ENCODE measurements at places on chromosomes 16 and 17. TPM values are rescaled to one million over a fixed set of nuclear protein-coding genes. Genes with fewer than 3 reads are reported as not detected.
A peak's percentile ranks its signal among the peaks of the same experiment; 100 is the strongest.

DNA sequence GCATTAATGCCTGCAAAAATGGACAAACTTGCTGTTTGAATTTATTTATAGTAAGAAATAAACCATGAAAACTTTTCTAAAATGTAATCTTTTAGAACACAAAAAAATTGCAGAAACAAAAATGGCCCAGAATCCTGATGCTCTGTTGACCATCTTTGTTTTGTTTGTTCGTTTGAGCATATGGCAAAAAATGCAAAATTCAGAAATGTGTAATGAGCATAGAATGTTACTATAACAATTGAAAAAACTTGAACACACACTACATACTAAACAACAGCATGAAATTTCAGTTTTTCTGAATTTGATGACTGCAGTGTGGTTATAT, 1.1 kb upstream of the KPNA2 start:
- H3K27ac ChIP-seq: no peak overlapping the region
- DNase-seq: no peak
- no peaks in the 10 kb centered on the region for H3K36me3 ChIP-seq

NECAB2 gene
- total RNA-seq: 1.0 TPM

TMEM114 gene
- total RNA-seq: not detected

- H3K27ac ChIP-seq: no peak overlapping the region
- H3K4me3 ChIP-seq: no peak overlapping the region
- no peak for DNase-seq
- no peaks in the 10 kb centered on the region for H3K27me3 ChIP-seq
- H3K36me3 ChIP-seq: peaks cover 18% of the 10 kb centered on the region
- H3K4me1 ChIP-seq: peaks cover 67% of the 10 kb centered on the region
These were observed 17.4 kb downstream of the IST1 start for GRCh38 chr16:71912534-71913275.

DNA sequence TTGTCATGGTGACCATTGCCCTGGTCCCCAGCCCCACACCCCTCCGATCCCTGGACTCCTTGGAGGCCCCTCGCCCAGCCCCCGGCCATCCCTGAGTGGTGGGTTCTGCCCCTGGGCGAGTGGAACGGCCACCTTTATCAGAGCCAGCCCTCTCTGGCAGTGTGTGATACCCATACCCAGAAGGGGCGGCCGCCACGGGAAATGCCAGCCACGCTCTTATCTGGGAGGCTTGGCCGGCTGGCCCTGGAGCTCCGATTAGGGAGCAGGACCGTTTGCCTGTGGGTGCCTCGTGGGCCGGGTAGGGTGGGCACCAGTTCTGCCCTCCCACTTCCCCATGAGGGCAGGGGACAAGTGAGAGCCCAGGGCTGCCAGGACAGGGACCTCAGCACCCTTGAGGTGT, 58.3 kb upstream of the ZC3H18 start:
- H3K27ac ChIP-seq: no peak overlapping the region
- H3K4me3 ChIP-seq: no peak overlapping the region
- no peaks in the 10 kb centered on the region for H3K36me3 ChIP-seq
- H3K4me1 ChIP-seq: no peaks in the 10 kb centered on the region
- DNase-seq: no peak

GRCh38 chr17:6786618-6787017, 10.6 kb downstream of the FBXO39 start:
- H3K27ac ChIP-seq: no peak overlapping the region
- DNase-seq: no peak
- H3K4me3 ChIP-seq: no peak overlapping the region
- peaks cover 11% of the 10 kb centered on the region for H3K27me3 ChIP-seq
- H3K36me3 ChIP-seq: no peaks in the 10 kb centered on the region
- H3K4me1 ChIP-seq: no peaks in the 10 kb centered on the region

- H3K27me3 ChIP-seq: no peaks in the 10 kb centered on the region
- H3K27ac ChIP-seq: no peak overlapping the region
- H3K4me1 ChIP-seq: no peaks in the 10 kb centered on the region
- H3K4me3 ChIP-seq: no peak overlapping the region
- no peak for DNase-seq
These were observed 32.1 kb downstream of the ANKRD40 start for GRCh38 chr17:50675627-50676026.

DNA sequence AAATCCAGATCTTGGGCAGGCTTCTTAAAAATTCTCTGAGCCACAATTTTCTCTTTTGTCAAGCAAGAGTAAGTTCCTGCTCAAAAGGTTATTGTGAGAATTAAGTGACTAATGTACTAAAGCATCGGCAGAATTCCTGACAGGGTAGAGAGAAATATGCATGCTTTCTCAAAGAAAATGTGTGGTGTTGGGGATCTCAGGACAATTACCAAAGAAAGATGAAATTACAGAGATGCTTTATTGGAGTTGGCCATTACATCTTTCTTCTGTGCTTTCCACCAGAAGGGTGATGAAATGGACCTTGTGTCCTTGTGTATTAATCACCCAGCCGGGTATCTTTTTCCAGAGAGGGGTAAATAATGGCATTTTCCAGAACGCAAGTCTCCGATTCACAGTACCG, 1.7 kb upstream of the USP43 start:
- peaks cover 17% of the 10 kb centered on the region for H3K4me1 ChIP-seq
- no peaks in the 10 kb centered on the region for H3K36me3 ChIP-seq
- peaks cover 72% of the 10 kb centered on the region for H3K27me3 ChIP-seq
- no peak for DNase-seq
- H3K27ac ChIP-seq: no peak overlapping the region

KCNAB3 gene
- 0.15 TPM for total RNA-seq

GRCh38 chr16:66131895-66132294, 234.6 kb upstream of the CDH5 start:
- peaks cover 11% of the 10 kb centered on the region for H3K4me1 ChIP-seq
- peaks cover 7% of the 10 kb centered on the region for H3K27me3 ChIP-seq
- H3K36me3 ChIP-seq: no peaks in the 10 kb centered on the region

KRTAP1-1 gene
- total RNA-seq: not detected

- H3K4me1 ChIP-seq: no peaks in the 10 kb centered on the region
- H3K36me3 ChIP-seq: peaks cover 99% of the 10 kb centered on the region
- DNase-seq: no peak
- no peaks in the 10 kb centered on the region for H3K27me3 ChIP-seq
- H3K4me3 ChIP-seq: no peak overlapping the region
These were observed 20.8 kb upstream of the CDC6 start for GRCh38 chr17:40266882-40267281.

DNA sequence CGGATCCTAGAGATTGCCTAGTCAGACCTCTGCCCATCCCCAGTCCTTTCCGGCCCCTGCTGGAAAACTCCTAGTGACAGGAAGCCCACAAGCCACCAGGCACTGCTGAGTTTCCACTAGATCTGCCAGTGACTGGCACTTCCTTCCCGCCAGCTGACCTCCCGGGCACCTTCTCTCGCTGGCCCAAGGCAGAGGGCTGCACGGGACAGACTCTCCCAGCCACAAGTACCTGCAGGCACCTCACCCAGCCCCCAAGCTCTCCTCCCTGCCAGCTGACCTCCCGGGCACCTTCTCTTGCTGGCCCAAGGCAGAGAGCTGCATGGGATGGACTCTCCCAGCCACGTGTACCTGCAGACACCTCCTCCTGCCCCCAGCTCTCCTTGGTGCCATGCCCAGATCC, 66.3 kb upstream of the DOC2B start:
- DNase-seq: no peak
- no peak overlapping the region for H3K4me3 ChIP-seq
- H3K36me3 ChIP-seq: no peaks in the 10 kb centered on the region
- no peaks in the 10 kb centered on the region for H3K4me1 ChIP-seq
- no peak overlapping the region for H3K27ac ChIP-seq

GRCh38 chr17:45672301-45672700, 111.8 kb upstream of the CRHR1 start:
- H3K4me3 ChIP-seq: no peak overlapping the region
- no peaks in the 10 kb centered on the region for H3K27me3 ChIP-seq
- no peak for DNase-seq
- H3K27ac ChIP-seq: no peak overlapping the region
- H3K4me1 ChIP-seq: no peaks in the 10 kb centered on the region
- no peaks in the 10 kb centered on the region for H3K36me3 ChIP-seq

MT4 gene
- total RNA-seq: not detected

GRCh38 chr16:46947900-46948547, 25.4 kb downstream of the DNAJA2 start:
- H3K27ac ChIP-seq: no peak overlapping the region
- H3K4me1 ChIP-seq: no peaks in the 10 kb centered on the region
- H3K36me3 ChIP-seq: no peaks in the 10 kb centered on the region
- H3K27me3 ChIP-seq: no peaks in the 10 kb centered on the region
- H3K4me3 ChIP-seq: no peak overlapping the region
- no peak for DNase-seq

DOC2A gene
- total RNA-seq: 0.28 TPM

CACNB1 gene
- 3.4 TPM for total RNA-seq

- no peak for DNase-seq
- H3K27me3 ChIP-seq: peaks cover 3% of the 10 kb centered on the region
- no peaks in the 10 kb centered on the region for H3K4me1 ChIP-seq
- H3K4me3 ChIP-seq: no peak overlapping the region
These were observed 225.9 kb upstream of the XYLT1 start for GRCh38 chr16:17696616-17697015.

GRCh38 chr17:46869296-46869695, 17.9 kb downstream of the WNT9B start:
- H3K36me3 ChIP-seq: no peaks in the 10 kb centered on the region
- H3K27me3 ChIP-seq: no peaks in the 10 kb centered on the region
- no peaks in the 10 kb centered on the region for H3K4me1 ChIP-seq
- H3K27ac ChIP-seq: no peak overlapping the region
- no peak for DNase-seq
- H3K4me3 ChIP-seq: no peak overlapping the region

DNA sequence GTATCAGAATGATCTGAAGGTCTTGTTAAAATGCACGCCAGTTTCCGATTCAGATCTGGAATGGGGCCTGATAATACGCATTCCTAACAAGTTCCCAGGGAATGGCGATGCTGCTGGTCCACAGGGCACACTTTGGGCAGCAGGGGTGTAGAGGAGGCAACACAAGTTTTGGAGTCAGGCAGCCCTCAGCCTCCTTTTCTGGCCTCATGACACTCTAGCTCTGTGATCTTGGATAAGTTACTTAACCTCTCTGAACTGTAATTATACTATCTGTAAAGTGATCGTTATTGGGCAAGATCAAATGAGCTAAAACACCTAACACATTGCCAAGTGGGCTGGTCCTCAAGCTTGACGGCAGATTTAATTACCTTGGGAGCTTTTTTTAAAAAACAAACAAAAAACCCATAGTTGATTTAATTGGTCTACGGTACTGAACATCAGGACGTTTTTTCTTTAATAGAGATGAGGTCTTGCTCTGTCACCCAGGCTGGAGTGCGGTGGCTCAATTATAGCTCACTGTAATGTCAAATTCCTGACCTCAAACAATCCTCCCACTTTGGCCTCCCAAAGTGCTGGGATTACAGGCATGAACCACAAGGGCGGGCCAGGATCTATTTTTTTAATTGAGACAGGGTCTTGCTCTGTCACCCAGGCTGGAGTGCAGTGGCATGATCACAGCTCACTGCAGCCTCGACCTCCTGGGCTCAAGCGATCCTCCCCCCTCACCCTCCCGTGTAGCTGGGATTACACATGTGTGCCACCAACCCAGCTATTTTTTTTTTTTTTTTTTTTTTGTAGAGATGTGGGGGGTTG, 10.0 kb upstream of the MRPS23 start:
- H3K4me1 ChIP-seq: peaks cover 45% of the 10 kb centered on the region
- no peaks in the 10 kb centered on the region for H3K36me3 ChIP-seq
- no peak for DNase-seq
- no peak overlapping the region for H3K27ac ChIP-seq

MT1G gene
- not detected for total RNA-seq

- H3K4me1 ChIP-seq: peaks cover 40% of the 10 kb centered on the region
- H3K27ac ChIP-seq: no peak overlapping the region
- no peak overlapping the region for H3K4me3 ChIP-seq
- no peaks in the 10 kb centered on the region for H3K27me3 ChIP-seq
- no peak for DNase-seq
These were observed 38.3 kb downstream of the USP7 start for GRCh38 chr16:8925455-8925854.

DNA sequence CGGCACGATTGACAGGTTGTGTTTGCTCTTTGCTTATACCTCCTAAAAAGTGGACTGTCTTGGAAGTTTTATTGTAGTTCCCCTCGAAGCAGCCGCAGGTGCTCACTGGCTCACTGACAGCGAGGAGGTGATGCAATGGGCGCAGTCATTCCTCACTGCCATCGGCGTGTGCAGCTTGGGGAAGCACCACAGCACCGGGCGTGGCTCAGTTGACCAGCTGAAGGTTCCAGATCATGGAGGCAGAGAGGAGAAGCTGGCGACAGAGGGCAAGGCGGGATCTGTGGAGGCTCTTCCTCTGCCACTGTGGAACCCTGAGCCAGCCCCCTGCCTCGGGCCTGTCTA, 72.1 kb upstream of the TNRC6C start:
- H3K4me1 ChIP-seq: peaks cover 26% of the 10 kb centered on the region
- peak overlapping the region; percentile 67 for H3K27ac ChIP-seq
- H3K4me3 ChIP-seq: no peak overlapping the region
- H3K27me3 ChIP-seq: no peaks in the 10 kb centered on the region

DNA sequence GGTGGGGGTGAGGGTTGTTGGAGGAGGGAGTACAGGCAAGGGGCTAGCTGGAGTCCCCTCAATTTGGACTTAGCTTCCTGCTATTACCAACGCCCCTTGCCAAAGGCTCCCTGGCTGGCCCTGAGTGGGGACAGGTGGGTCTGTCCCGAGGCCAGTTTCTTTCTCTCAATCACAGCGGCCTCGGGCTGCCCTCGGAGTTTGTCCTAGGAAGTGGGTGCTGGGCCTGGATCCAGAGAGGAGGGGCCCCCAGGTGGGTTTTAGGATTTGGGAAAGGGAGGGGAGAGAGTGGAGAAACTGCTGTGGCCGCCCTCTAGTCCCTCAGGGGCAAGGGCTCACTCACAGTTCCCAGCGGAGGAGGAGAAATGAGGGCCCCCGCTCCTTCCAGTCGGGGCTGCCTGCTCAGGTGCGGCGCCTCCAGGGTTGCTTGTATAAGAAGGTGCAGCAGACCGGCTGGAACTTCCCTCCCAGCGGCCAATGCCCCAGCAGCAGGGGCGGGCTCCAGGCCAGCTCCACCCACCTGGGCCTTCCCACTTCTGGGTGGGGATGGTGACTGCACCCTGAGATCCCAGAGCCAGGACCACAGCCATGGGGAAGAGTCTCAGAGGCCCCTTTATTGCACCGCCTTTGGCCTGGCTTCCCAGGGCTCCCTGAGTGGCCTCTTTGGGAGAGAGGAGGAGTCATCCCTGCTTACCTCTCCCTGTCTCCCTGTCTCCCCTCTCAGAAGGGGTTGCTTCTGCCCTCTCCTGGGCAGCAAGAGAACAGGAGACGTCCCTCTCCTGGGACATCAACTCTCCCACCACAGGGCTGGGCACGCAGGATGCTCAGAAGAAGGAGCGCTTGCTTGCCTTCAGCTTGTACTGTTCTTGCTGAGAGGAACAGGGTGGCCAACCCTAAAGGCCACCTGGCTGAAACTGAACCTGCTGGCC, 112.0 kb upstream of the SMURF2 start:
- DNase-seq: no peak
- peaks cover 24% of the 10 kb centered on the region for H3K4me1 ChIP-seq
- H3K27me3 ChIP-seq: peaks cover 4% of the 10 kb centered on the region

CD300H gene
- not detected for total RNA-seq

Data from heart right ventricle (tissue), 16 donors.